Retinal pigment epithelial cell (primary cell): ENCODE measurements at places on chromosomes 7 and 10.
A peak's percentile ranks its signal among the peaks of the same experiment; 100 is the strongest.

DNA sequence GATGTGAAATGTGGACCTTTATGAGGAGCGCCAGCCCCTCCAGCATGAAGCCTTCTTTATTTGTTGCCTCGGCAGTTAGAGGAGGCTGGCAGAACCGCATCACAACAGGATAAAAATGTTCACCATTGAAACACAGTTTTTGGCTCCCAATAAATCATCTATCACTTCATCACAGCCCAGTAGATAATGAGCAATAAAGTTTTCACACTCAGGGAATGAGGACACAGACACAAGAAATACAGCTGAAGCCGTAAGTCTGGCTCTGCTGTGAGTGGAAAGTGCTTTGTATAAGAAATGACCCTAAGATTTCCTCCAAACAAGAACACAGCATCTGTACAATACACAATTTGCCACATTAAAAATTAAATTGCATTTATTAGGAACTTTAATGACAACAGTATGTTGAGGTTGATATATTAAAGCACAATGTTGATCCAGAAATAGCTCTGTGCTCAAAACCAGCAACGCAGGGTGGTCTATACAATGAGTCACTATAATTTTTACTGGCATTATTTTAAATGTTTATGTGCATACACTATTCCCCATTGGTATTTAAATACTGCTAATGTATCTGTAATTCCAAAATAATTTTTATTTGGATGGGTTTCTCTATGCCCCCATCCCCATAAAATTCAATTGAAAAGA, 301.8 kb upstream of the MGMT start:
- no peak for DNase-seq

DNA sequence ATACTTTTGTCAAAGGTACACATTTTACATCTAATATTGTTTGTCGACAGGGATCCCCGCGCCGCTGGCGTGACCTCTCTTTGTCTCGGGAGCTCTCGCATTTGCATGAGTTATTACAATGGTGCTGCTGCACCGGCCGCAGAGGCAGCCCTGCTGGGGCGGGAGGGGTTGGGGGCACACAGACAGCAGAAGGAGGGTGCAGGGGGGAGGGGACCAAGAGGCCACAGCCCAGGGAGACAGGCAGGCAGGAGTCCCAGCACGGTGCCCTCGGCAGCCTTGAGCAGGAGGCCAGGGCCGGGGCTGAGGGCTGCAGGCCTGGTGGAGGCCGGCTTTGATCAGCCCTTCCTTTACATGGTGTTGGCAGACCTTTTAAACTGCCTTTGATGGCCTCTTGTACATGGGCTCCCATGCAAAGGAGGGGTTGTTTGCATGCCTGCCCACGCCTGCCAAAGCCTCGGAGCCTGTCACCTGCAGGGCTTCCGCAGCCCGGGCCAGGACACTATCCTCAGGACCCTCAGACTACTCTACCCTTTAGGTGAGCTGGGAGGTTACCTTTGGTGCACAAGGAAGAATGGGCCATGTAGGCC, 95.5 kb downstream of the EBF3 start:
- no peak for DNase-seq

DNA sequence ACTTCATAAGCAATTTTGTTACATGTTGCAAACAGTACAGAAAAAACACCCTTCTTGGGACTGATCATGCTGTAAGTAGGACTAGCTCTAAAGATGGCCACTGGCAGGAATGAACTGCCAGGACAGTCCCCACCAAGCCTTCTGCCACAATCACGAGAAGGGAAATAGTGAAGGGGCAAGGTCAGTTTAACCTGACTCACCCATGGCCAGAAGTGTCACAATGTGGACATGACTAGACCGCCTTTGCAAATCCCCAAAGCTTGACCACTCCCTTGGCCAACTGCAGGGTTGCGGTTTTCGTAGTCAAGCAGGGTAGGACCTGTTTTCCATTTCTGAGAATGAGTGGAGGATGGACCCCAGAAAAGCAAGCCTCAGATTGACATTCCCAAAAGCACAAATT, 19.4 kb upstream of the FRAT2 start:
- DNase-seq = no peak

- no peak for DNase-seq
Measured at GRCh38 chr10:100565206-100565985, 29.7 kb downstream of the HIF1AN start.

- DNase-seq = peak; percentile 28
Measured at GRCh38 chr7:12926206-12926605, 238.8 kb downstream of the ARL4A start.

- DNase-seq = peak; percentile 70
Measured at GRCh38 chr10:63491588-63492316, 26.0 kb upstream of the JMJD1C start.

DNA sequence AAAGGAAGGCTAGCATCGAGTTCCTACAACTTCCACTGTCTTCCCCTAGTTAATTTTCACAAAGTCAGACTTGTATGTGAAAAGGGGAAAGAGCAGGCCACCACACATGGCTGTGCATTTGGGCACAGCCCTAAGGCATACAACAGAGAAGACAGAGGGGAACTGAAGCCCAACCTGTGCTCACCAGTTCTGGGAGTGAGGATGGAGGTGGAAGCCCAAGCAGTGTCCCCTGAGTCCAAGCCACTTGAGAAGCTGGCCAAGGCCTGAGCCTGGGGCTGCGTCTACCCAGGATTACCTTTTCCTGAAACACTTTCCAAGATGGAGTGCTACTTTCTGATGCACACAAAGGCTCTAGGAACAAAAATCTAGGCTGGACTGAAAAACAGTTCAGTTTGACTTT, 20.3 kb downstream of the GPNMB start:
- no peak for DNase-seq

GRCh38 chr10:47404446-47404845, 20.4 kb upstream of the ZNF488 start:
- no peak for DNase-seq

DNA sequence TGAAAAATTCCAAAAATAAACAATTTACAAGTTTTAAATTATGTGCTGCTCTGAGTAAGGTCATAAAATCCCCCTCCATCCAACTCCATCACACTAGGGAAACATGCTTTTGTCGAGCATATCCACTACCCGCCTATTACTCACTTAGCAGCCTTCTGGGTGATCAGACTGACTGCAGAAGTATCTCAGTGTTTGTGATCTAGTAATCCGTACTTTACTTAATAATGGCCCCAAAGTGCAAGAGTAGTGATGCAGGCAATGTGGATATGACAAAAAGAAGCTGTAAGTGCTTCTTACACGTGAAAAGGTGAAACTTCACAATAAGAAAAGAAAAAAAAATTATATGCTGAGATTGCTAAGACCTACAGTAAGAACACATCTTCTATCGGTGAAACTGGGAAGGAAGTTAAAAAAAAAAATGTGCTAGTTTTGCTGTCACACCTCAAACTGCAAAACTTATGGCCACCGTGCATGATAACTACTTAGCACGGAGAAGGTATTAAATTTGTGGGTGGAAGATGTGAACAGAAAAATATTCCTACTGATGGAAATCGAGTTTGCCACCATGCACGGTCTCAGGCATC, 43.2 kb downstream of the SEMA3C start:
- DNase-seq = no peak

- DNase-seq = no peak
Measured at GRCh38 chr7:50266635-50267386, 37.7 kb upstream of the IKZF1 start.

- DNase-seq = peak; percentile 90
Measured at GRCh38 chr10:69842882-69843281, 41.2 kb downstream of the COL13A1 start.

DNA sequence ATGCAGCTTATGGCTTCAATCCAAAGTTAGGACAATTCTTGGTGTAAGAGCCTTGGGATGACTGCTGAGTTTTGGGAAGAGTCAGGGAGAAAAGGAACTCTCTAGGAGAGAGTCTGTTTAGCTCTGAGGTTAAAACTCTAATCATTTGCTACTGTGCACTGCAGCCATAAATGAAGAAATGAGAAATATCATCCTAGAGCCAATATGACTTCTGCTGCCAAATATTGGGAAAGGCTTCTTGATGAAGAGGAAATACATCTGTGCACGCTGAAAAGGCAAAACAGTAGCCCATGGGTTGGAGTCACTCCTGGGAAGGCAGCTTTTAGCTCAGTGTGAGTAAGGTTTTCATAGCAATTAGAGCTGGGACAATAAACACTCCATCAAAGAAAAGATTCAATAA, 308.8 kb downstream of the SFMBT2 start:
- no peak for DNase-seq

- no peak for DNase-seq
Measured at GRCh38 chr7:133682364-133683181, 429.7 kb downstream of the EXOC4 start.

DNA sequence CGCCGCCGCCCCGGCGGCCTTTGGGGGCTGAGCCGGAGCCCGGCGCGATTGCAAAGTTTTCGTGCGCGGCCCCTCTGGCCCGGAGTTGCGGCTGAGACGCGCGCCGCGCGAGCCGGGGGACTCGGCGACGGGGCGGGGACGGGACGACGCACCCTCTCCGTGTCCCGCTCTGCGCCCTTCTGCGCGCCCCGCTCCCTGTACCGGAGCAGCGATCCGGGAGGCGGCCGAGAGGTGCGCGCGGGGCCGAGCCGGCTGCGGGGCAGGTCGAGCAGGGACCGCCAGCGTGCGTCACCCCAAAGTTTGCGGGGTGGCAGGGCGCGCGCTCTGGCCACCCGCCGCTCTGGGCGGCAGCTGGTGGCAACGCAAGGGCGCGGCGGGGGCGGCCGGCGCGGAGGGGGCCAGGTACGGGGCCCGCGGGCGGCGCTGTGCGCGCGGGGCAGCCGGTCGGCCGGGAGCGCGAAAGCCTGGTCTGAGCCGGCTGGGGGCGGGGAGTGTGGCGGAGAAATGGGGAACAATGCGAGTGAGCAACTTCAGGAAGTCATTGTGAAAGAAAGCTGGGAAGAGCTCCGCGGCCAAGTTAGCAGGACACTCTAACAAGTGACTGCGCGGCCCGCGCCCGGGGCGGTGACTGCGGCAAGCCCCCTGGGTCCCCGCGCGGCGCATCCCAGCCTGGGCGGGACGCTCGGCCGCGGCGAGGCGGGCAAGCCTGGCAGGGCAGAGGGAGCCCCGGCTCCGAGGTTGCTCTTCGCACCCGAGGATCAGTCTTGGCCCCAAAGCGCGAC, at the start of gene IKZF1:
Gene IKZF1, plus strand, starts transcription at position 588 of the 782 bp plus-strand sequence. CDS start 14,346 bp downstream, outside the sequence.
- no peak for DNase-seq

GRCh38 chr7:132138817-132139216, 437.5 kb downstream of the PLXNA4 start:
- DNase-seq = no peak

GRCh38 chr10:4004144-4004543, 219.1 kb upstream of the KLF6 start:
- no peak for DNase-seq

DNA sequence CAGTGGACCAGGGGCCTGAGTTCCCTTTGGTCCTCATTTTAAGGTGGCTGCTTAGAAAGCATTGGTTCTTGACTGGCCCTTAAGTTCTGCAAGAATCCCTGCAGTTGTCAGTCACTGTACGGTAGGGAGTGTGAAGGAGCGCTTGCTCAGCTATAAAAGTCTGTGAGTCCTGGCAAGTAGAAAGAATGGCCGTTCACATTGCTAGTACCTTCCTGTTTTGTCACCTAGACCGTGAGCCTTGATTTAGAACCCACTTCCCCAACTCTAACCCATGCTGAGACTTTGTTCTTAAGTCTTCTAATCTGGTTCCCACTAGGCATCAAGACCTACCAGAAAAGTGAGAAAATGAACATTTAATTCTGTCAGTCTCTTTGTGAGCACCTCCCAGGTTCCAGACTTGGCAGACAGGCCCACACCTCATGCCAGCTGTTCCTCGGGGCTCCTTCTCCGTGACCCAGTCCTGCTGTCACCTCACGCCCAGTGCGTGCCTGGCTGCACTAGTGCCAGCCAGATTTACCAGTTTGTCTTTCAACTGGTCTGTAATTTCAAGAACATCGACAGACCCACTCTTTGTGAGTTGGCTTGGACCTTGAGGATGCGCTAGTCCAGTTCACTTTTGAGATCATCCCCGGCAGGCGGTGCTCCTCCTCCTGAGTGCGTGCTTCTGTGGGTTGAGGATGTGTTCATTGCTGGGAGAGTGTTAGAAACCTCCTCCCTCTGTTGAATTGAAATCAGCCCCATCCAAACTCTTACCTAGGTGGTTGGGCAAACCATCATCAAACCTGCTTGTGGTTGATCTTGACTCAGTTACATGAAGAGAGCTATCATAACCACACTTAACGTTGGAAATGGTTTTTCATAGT, 78.5 kb downstream of the SHH start:
- DNase-seq = no peak

DNA sequence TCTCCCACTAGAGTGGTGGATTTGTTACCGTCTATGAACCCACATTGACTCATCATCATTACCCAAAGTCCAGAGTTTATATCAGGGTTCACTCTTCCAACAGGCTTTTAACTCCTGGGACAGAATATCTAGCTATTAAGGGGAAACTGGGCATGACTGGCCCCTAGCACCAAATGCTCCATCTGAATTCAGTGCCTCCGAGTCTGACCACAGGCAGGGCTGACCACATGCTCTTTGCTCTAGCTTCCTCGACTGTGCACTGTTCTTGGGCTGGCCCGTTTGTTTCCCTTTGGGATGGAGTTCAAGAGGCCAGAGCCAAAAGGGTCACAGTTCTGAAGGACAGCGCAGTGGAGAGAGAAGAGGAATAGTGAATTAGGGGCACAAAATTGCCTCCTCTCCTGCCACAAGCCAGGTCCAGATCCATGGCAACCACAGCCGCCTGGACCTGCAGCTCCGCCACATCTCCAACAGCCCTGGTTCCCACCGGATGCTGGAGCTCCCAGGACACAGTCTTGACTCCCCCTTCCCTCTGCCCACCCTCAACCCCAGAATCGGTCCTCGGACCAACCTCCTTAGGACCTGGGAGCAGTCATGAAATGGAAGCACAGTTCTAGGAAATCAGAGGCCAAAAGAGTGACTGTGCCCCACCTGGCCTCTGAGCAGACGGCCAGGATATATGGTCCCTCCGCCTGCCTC, 16.2 kb downstream of the CAMK2G start:
- DNase-seq = no peak

DNA sequence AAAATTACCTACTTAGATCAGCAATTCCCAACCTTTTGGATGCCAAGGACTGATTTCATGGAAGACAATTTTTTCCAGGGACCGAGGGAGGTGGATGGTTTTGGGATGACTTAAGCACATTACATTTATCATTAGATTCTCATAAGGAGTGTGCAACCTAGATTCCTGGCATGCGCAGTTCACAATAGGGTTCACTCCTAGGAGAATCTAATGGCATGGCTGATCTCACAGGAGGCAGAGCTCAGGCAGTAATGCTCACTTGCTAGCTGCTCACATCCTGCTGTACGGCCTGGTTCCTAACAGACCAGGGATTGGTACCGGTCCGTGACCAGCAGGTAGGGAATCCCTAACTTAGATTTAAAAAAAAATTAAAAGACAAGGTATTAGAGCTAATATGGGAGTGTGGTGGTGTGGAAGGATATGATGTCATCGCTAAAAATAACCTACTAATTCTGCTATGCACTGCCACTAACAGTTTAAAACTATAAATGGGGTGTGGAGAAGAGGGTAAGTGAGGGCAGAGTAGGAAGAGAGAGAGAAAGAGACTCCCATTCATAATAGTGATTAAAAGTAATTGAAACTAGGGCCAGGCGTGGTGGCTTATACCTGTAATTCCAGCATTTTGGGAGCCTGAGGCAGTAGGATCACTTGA, 282.7 kb downstream of the BAMBI start:
- DNase-seq = no peak

- no peak for DNase-seq
Measured at GRCh38 chr7:24572393-24572996, 757 bp upstream of the PALS2 start.

GRCh38 chr10:59366290-59366689, 3.9 kb upstream of the FAM13C start:
- no peak for DNase-seq

- no peak for DNase-seq
Measured at GRCh38 chr10:97383159-97383558, 18.0 kb downstream of the RRP12 start.

- no peak for DNase-seq
Measured at GRCh38 chr7:66899552-66900280, 21.3 kb upstream of the TMEM248 start.
